BE2C (cell line): ENCODE measurements at places on chromosomes 6 and 20.

DNA sequence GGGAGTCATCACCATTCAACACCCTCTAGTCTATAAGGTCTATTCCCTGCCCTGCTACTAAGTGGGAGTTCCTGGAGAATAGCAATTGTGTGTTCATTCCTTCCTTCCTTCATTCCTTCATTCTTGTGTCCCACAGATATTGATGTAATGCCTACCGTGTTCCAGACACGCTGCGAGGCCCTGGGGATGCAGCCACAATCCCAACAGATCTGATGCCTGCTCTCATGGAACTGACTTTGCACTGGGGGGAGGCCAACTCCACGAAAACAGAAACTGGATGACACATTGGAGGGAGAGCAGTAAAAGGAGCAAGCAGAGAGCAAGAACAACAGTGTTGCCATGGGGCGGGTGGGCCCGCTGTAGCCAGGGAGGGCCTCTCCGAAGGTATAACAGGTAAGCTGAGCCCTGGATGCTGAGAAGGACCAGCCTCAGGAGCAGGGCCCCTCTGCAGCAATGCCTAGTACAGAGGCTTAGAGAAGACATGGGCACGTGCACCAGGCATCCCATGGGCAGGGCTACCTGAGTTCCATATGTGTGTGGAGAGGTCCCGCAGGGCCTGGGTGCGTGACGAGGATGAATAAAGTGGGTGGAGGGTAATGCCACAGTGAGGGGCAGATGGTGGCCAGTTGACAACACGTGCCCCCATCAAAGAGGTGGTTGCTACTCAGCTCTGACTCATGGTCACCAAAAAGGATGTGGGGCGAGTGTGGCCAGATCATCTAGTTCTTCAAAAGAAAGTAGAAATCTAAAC is 173.9 kb downstream of the NFATC2 start:
- no peak for DNase-seq

GRCh38 chr6:14861491-14861943 is 384.4 kb upstream of the JARID2 start:
- DNase-seq: no peak

DNA sequence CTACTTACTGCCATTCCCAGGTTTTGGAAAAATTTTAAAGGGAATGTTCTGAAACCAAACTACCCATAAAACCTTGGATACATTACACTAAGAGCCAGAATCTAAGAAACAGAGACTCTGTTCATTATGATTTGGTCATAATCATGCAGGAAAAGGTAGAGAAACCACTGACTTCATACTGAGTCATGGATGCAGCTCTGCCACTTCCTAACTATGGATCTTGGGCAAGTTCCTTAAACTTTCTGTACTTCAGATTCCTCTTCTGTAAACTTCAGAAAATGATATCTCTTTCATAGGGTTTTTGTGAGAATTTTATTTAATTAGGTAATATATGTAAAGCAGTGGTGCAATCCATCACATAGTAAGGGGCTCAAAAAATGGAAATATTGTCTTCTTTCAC is 20.0 kb downstream of the PLA2G7 start:
- no peak for DNase-seq

GRCh38 chr6:134425513-134425912 is 107.6 kb upstream of the SGK1 start:
- no peak for DNase-seq

DNA sequence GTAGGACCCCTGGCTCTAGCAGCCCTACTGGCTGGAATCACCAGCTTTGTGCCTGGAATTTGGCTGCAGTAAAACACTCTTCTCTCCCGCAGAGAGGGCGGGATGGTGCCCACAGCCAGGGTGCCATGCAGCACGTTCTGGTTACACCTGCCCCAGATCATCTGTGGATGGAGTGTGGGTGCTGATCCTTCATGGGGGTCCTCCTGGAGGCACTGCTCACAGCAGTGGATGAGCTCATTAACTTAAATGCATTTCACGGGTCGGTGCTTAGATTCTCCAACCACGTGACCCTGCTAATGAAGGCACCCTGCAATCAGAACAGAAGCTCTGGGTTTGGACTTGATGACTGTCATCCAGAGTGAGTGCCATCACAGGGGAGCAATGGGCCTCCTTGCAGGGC is 138.6 kb upstream of the AFDN start:
- no peak for DNase-seq

DNA sequence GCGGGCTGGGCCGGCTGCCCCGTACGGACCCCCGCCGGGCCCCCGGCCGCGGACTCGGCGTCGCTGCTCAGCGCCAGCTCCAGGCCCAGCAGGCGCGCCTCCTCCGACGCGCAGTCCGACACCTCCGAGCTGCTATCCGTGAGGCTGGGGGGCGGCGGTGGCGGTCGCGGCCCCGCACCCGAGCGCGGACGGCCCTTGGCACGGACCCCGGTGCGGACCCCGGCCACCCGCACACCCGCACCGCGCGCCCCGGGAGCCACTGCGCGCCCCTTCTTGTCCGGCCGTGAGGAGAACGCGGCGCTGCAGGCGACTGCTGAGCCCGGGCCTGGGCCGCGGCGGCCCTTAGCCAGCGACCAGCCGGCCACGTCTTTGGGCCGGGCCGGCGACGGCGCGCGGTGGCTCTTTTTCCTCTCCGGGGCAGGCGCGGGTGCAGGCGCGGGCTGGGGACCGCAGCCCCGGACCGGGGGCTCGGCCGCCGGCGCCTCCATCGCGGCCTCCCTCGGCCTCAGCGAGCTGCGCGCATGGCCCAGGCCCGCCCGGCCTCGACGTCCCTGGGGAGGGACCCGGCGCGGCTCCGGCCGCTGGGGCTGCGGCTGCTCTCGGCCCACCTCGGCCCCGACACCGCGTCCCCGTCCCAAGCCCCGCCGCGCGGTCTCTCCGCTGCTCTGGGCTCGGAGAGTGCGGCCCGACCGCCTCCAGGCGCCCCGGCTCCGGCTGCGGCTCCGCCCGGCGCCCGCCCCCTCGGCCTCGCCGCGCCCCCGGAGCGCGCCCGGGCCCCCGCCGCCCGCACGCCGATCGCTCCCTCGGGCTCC is 12.9 kb upstream of the TLDC2 start:
- no peak for DNase-seq

- DNase-seq: no peak
These were observed 483.2 kb upstream of the NRSN1 start for GRCh38 chr6:23642849-23643248.

- no peak for DNase-seq
These were observed 1235.5 kb upstream of the CITED2 start for GRCh38 chr6:140609956-140610355.

DNA sequence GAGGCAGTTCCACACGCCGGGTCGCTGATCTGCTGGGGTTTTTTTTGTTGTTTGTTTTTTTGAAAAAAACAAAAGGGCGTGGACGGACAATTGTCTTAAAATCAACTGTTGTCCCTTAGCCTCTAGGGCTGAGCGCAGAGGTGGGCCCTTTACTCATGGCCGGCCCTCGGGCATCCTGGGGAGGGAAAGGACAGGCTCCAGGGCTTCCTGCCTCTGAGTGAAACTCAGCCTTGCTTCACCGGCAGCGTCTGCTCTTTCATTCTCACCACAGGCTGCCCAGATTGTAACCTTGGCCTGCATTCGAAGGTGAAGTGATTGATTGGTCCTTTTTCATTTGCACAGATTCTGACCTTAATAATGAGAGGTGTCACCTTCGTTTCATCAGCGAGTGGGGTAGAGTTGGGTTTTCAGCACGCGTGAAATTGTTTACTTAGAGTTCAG is 797 bp downstream of the SMIM13 start:
- DNase-seq: peak; percentile 54

DNA sequence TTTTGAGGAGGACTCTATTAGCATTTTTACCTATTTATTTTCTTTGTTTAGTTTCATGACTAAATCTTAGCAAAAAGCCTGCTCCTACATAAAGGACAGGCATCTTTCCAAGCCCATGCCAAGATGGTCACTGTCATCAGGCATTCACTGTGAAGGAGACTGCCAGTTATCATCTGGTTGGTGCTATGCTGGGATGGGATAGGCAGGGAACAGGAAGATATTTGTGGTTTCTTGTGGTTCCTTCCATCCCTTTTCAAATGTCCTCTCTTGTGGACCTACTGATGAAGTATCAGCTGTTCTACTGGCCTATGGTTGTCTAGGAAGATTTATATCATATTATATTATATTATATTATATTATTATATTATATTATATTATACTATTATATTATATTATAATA is 107.0 kb downstream of the MCHR2 start:
- DNase-seq: no peak

DNA sequence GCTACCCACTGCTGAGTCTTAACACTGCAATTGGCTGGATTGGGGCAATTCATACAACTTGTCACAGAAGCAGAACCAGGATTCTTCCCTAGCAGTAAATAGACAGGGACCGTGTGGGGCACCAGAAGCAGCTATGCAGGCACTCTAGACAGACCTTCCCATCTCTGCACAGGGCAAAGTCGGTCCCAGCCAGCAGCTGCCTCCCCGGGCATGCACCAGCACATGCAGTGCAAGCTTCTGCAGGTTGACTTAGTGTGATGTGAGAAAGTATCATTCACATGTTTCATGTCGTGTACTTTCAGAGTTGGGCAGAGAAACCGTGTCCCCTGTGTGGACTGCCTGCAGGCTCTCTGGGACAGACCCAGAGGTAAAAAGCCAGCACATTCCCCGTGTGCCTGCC is 98.0 kb upstream of the FOXA2 start:
- DNase-seq: no peak

DNA sequence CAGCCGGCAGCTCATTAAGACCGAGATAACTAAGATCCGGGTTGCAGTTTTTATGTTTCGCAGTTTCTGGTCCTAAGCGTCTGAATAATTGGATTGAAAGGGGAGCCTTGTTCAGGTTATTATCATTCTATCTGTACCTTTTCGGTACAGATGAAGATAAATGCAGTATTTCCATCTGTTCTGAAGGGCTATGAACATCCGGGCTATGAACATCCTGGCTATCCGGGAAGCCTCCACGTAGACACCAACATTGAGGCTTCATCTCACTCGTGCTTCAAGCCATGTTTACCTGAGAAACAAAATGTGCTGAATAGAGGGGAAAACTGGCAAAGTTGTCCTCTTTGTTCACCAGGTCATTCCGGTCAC is 399 bp upstream of the REPS1 start:
- DNase-seq: no peak

GRCh38 chr6:1312203-1312472 is 240 bp downstream of the FOXQ1 start:
- no peak for DNase-seq

- no peak for DNase-seq
These were observed 122.1 kb upstream of the BCLAF1 start for GRCh38 chr6:136411453-136412354.
